Forelimb muscle (tissue), 1 donor: ENCODE measurements at places on chromosomes 2 and 18. TPM values are rescaled to one million over a fixed set of nuclear protein-coding genes. Genes with fewer than 3 reads are reported as not detected.

Gene VIT
- polyA plus RNA-seq: 4.5 TPM

Gene CCDC102B
- 11.9 TPM for polyA plus RNA-seq

Gene HADHB
- polyA plus RNA-seq: 108 TPM

Gene RFTN2
- 15.2 TPM for polyA plus RNA-seq

Gene CD8B
- polyA plus RNA-seq: 0.25 TPM

Gene MRPS5
- 67.5 TPM for polyA plus RNA-seq

Gene SH3BP4
- polyA plus RNA-seq: 17.0 TPM

Gene PMAIP1
- 53.9 TPM for polyA plus RNA-seq

Gene SNORC
- polyA plus RNA-seq: 1.4 TPM

Gene IL1B
- 0.14 TPM for polyA plus RNA-seq

Gene NEB
- polyA plus RNA-seq: 1,544 TPM

Gene SERPINB11
- polyA plus RNA-seq: not detected

Gene SESTD1
- polyA plus RNA-seq: 29.8 TPM

Gene MOGAT1
- polyA plus RNA-seq: not detected

Gene OTOS
- not detected for polyA plus RNA-seq

Gene DNER
- 2.2 TPM for polyA plus RNA-seq
